ENCODE measurements at places on chromosomes 6 and 20.

DNA sequence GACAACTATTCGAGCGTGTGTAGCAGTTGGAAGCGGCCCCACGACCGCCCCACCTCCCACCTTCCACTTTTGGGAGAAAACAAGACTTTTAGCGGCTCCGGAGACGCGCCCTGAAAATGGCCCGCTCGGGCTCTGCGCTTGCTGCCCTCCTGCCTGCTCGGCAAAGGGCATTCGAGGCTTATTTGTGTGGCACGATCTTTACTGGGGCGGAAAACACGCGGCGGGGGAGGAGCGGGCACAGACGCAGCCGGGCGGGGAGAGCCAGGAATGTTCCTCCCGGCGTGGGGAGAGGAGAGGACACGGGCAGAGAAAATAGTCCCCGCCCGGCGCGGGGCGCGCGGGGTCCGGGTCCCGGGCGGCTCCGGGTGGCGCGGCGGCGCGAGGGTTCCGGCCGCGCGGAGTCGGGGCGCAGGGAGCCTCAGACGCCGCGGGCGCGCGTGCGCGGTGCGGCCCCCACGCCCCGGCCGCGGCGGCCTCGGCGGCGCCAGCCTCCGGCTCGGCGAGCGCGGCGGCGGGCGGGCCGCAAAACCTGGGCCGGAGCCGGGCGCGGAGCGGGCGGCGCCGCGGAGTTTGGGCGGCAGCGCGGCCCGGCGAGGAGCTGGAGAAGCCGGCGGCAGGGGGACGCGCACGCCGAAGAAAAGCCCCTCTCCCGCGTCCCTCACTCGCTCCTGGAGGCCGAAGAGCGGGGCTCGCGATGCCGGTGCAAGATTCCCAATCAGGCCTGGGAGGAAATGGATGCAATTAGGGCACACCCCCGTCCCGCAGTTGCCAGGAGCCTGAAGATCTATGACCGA, 90.0 kb upstream of the ARID1B start:
- DNase-seq, result peak; percentile 95

GRCh38 chr20:34235875-34236274, 5.3 kb upstream of the ASIP start:
- DNase-seq, result no peak

DNA sequence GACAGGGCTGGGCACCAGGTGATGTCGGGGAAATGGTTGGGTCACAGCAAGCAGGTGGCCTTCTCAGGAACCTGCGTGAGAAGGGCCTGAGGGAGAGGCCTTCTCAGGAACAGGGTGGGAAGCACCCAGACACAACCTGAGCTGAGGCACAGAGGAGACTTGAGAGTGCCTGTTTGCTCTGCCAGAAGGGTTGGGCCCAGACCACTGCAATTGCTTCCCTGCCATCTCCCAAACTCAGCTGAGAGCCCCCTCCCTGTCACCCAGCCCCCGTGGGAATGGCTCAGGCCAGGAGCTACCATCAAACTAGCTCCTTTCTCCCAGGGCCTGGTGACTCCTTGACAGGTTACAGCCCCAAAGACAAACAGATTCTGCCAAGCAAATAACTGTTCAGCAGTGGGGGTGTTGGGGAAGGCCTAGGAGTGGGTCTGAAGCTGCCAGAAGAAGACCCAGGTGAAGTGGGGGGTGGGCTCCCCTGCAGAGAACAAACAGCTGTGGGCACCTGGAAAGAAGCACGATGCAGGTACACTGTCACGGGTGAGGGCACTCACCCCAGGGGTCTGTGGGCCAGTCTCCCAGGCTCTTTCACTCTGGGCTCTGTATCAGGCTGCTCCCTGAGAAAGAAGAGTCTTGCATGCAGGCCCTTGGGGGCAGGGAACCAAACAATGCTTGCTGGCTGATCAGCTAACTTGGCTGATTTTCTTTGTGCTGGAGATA, 30.4 kb upstream of the SPDEF start:
- no peak for DNase-seq

- DNase-seq, result no peak
Measured at GRCh38 chr20:19897891-19898290, 119.3 kb upstream of the NAA20 start.

DNA sequence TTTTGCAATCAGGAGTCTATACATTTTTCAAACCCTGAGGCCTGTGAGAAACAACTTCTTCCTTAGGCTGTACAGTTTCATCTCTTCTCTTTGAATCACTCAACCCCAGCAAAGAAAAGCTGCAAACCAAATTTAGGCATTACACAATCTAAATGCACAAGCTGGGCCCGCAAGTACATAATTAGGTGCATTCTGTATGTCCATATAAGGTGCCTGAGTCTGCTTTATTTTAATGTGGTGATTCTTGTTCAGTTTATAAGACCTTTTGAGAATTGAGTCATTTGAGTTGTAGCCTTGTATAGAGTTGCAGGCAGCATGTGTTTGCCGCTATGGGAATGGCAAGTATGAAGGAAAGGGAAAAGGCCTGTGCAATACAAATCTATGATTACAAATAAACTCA, 709.6 kb upstream of the MARCKS start:
- no peak for DNase-seq

DNA sequence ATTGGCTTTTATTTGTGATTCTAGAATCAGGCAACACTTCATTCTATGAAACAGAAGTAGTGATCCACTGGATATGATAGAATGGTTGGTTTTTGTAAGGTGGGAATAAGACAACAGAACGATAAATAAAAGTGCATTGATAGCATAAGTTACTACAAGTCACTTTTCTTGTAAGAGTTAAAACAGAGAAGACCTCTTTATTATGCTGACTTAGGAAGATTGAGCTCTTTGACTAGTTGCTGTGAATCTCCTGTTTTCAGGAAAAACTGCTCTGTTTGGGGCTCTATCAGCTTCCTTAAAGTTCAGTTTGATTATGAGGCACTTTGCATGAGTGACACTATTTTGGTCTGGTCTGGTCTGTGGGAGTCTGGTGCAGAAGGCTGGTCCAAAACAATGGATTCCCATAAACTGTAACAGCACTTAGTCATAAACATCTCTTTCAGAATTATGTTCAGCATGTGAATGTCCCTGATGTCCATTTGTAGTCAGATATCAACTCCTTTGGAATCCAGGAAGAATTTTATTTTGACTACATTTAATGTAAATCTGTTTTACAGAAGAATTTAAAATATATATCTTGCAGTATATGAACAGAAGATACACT, 35.0 kb upstream of the DSE start:
- no peak for DNase-seq

GRCh38 chr6:52457096-52457495, 37.0 kb downstream of the EFHC1 start:
- no peak for DNase-seq

- no peak for DNase-seq
Measured at GRCh38 chr6:5726976-5727718, 279.6 kb downstream of the NRN1 start.

- DNase-seq, result peak; percentile 58
Measured at GRCh38 chr20:61730631-61731362, 334.9 kb downstream of the TAF4 start.

DNA sequence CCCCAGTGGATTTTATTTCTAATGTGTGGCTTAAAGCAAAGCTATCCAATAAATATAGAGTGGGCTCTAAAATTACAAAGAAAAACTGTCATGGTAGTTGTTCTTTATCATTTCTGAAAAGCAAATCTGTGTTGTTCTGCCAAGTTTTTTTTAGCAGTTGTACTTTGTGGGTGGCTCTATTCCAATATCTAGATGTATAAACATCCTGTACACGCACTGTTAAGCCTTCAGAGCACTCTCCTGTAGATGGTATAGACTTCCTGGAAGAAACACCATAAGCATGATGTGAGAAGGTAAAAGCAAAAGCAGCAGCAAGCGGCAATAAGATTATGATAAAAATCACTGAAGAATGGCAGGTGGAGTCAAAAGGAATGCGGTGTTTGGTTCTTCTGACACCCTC, 21.5 kb upstream of the TMEM30A start:
- DNase-seq, result no peak

- no peak for DNase-seq
Measured at GRCh38 chr6:142756215-142756630, 188.8 kb downstream of the HIVEP2 start.

GRCh38 chr20:21028921-21029320, 77.2 kb downstream of the LINC00237 start:
- DNase-seq, result no peak

- DNase-seq, result no peak
Measured at GRCh38 chr6:110307368-110307767, 50.8 kb downstream of the METTL24 start.

DNA sequence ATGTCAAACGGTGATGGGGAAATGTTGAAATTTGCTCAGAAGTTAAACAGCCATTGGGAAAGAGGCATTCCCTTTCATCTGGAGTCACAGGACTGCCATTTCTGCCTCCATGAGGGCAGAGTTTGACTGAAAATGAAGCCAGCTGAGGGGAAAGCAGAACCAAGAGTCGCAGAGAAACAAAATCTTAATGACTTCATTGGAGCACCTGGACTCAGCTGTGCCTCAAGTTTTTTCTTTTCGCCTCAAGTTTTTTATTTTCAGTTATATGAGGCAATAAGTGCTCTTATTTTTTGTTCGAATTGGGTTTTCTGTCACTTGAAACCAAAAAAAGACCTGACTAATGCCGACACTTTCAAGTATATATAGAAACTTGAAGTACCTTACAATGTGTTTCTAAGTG, 161.3 kb downstream of the PKHD1 start:
- DNase-seq, result no peak

- no peak for DNase-seq
Measured at GRCh38 chr6:118709859-118710350, 58.5 kb upstream of the CEP85L start.

GRCh38 chr6:163444077-163444476, 29.6 kb downstream of the QKI start:
- DNase-seq, result no peak

- DNase-seq, result peak; percentile 98
Measured at GRCh38 chr6:31399589-31400466, 3.6 kb upstream of the MICA start.

DNA sequence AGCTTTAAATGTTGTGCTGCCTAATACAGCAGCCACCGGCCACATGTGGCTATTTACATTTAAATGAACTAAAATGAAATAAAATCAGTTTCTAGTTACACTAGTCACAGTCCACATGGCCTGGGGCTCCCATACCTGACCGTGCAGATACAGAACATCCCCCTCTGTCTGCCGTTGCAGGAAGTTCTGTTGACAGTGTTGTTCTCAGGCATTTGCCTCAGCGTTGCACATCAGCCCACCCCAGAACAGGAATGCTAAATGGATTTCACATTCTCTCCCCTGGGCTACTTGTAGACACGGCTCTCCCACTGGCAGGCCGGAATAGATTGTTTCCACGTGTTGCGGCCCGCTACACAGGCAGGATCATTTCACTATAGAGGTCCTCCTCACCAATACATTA, 26.3 kb downstream of the JAG1 start:
- no peak for DNase-seq

- no peak for DNase-seq
Measured at GRCh38 chr6:7419065-7419464, 29.5 kb downstream of the RIOK1 start.

DNA sequence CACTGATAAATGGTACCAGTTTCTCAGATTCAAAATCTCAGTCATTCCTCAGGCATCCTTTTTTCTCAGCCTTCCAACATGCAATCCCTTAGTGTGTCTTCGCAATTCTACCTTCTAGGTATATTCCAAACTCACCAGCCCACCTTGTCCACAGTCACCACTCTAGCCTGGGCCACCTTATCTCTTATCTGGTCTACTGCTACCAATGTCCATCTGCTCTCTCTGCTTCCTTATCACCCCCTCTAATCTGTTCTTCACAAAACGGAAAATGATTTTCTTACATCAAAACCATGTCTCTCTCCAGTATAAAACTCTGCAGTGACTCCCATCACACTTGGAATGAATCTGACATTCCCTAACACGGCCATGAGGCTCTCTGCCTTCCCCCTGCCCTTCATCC, 91.9 kb downstream of the PREP start:
- no peak for DNase-seq

DNA sequence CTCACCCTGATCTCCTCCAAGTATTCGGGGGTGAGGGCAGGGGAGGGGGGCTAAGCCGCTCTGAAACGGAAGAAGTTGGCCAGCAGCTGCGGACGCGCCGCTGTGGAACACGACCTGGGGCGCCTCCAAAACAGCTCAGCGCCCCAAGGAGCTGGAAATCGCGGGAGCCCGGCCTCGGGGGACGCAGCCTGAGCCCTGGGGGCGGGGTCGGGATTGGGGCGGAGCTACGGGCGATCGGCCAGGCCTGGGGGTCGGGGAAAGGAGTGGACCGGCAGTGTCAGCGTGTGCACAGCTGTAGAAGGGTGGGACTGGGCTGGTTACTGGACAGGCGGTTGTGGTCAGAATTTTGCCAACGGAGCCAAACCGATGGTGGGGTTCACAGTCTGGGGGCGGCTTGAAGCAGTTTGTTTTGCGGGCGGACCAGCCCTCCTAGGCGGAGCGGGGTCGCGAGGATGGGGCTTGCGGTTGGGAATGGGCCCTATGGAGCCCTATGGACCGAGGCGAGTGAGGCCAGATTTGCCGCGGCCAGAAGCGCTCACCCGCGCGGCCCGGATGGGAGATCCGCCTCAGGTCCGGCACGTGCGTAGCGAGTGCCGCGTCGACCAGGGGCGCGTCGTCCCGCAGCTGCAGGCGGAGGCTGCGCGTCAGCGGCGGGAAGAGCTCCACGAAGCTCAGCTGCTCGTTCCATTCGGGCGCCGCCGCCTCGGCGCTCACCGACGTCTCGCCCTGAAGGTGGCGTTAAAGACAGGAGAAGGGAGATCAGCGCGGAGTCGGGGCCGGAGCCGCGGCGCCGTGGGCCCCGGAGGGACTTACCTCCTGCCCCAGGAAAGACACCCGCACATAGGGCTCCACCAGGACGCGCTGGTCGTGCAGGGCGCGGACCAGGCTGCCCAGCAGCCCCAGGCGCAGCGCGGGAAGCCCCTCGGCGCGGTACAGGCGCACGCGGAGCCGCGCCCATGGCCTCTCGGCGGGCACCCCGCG, 14.3 kb upstream of the SPAG4 start:
- peak; percentile 87 for DNase-seq

DNA sequence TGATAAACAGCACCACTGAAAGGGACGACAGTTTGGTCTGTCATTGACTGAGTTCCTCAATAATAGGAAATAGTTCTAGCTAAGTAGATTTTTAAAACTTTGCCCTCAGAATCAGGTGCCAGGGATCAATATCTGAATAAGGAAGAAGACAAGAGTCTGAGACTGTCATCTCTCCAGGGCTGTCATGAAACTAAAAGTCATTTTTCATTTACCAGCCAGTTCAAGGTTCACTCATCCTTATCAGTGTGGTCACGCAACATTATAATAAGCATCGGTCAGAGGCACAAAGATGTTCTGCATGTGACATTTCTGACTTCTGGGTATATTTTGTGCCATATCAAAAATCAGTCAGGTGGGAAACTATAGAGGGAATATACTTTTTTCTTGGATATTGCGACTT, 52.5 kb upstream of the E2F3 start:
- no peak for DNase-seq

DNA sequence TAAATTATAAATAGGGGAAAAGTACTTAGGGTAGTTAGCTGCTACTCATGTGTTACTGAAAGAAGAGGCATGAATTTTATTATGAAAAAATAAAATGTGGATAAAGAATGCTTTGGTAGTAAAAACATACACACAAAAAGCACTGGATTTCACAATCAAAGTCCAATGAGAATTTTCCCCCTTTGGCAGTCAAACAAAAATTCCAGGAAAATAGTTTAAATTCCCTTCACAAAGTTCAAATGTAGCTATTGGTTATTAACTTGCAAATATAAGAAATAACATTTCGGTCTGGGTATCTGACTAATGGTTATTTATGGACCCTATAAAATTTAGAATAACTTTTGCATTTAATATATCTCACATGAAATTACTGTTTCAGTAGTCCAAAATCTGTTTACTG, 210.4 kb downstream of the FOXC1 start:
- no peak for DNase-seq
